Cerebellar nuclear complex (tissue), 1 donor: ENCODE measurements at places on chromosomes 16 and 17.
A peak's percentile ranks its signal among the peaks of the same experiment; 100 is the strongest.

GRCh38 chr17:73231841-73232586 is 29.7 kb downstream of the CPSF4L start:
- peak; percentile 65 for DNase-seq

DNA sequence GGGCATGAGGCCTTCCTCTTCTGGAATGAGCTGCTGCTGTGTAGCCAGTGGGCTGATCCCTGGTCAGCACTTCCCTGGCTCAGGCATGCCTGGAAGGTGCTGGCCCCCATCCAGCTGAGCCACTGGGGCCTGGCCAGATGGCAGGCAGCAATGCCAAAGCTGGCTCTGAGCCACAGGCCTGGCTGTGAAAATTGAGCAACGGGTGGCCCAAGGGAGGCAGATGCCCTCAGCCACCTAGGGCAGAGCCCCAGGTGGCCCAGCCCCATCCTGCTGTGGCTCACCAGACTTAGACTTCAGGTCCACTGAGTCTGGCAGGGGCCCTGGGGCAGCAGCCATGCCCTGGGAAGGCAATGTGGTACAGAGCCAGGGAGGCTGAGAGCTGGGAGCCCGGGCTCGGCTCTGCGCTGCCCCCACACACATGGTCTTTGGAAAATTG is 8.5 kb upstream of the CRHR1 start:
- no peak for DNase-seq

GRCh38 chr16:11126399-11127054 is 129.5 kb downstream of the SOCS1 start:
- DNase-seq = no peak

DNA sequence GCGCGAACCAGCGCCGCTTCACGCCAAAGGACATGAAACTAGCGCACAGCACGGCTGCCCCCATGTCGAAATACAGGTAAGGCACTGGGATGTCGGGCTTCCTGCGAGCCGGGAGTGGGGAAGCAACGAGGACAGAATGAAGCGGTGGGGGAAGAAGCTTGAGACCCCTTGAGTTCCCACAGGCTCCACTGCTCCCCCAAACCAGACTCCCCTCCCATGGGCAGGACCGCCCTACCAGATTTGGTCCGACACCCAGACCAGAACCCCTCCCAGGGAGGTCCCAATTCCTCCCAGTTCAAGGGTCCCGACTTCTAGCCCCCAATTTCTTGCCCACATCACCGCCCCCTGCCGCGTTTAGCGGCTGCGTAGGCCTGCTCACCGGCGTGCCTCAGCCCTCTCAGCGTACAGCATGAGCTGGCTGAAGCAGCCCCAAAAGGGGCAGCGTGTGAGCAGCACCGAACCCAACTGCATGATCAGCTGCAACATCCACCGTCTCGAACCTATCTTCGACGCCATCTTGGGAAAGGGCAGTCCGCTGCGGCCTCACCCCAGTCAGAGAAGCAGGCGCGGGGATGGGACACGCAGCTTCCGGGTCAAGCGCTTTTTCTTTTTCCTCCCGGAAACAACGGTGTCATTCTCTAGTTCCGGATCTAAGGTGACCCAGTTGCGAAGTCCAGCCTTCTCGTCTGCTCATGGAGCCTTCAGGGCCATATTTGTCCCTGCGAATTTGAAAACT is at the start of gene TMEM101:
TMEM101 (minus strand) TSS at position 527 of the 736 bp plus-strand sequence; CDS start at position 516, 11 bp downstream.
- peak; percentile 64 for DNase-seq

- no peak for DNase-seq
Measured at GRCh38 chr16:48526058-48526957, 83.7 kb downstream of the N4BP1 start.

- DNase-seq = no peak
Measured at GRCh38 chr17:74730491-74731346, 6.3 kb upstream of the RAB37 start.

DNA sequence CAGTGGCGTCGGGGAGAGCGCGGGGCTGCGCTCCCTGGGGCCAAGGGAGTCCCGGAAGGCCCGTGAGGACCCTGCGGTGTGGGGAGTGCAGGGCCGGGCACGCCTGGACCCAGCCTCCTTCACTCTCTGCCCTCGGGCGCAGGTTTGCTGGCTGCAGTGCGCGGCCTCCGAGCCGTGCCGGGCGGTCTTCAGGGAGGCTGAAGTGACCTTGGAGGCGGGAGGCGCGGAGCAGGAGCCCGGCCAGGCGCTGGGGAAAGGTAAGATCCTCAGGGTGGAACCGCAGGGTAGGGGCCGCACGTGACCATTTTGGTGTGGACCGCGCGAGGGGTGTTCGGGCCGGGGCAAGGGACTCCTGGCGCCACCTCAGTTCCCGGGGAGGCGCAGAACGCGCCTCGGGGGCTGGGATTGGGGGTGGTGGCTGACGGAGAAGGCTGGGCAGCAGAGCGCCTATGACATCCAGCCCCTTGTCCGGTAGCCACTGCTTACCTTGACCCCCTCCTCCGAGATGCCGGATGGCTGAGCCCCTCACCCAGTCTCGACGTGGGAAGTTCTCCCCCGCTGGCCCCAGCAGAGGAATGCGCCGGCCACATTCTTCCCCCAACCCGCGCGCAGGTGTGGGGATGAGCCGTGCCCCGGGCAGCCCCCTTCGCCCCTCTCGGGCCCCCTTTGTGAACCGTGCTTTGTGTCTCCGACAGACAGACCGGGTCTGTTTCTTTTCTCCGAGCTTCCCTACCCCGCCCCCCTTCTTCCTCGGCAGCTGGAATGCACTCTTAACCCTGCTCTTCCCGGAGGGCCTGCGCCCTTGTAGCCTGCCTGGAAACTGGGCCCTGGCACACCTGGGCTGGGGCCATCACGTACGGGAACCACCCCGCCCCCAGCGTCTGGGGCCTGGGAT is 631 bp downstream of the CDH3 start:
- no peak for DNase-seq

- no peak for DNase-seq
Measured at GRCh38 chr17:66349521-66350254, 47.3 kb downstream of the PRKCA start.

GRCh38 chr16:49921791-49922456 is 66.0 kb upstream of the ZNF423 start:
- no peak for DNase-seq
